Esophagus squamous epithelium (tissue), 5 donors: ENCODE measurements at places on chromosomes 6 and 20.

GRCh38 chr6:44127186-44128019 lies at the start of the genes MRPL14 and TMEM63B:
MRPL14 (minus strand) TSS chr6:44127452; CDS start chr6:44116611, 10,841 bp downstream.
TMEM63B (plus strand) TSS chr6:44127554; CDS start chr6:44134585, 7,031 bp downstream.
- peak; percentile 43 for DNase-seq

GRCh38 chr6:106360410-106360988 lies at the start of gene CRYBG1:
CRYBG1 (plus strand) TSS chr6:106360717; CDS start chr6:106360909, 192 bp downstream.
- DNase-seq, result no peak

GRCh38 chr6:26123675-26123946 lies 36.4 kb downstream of the HFE start:
- DNase-seq, result no peak

DNA sequence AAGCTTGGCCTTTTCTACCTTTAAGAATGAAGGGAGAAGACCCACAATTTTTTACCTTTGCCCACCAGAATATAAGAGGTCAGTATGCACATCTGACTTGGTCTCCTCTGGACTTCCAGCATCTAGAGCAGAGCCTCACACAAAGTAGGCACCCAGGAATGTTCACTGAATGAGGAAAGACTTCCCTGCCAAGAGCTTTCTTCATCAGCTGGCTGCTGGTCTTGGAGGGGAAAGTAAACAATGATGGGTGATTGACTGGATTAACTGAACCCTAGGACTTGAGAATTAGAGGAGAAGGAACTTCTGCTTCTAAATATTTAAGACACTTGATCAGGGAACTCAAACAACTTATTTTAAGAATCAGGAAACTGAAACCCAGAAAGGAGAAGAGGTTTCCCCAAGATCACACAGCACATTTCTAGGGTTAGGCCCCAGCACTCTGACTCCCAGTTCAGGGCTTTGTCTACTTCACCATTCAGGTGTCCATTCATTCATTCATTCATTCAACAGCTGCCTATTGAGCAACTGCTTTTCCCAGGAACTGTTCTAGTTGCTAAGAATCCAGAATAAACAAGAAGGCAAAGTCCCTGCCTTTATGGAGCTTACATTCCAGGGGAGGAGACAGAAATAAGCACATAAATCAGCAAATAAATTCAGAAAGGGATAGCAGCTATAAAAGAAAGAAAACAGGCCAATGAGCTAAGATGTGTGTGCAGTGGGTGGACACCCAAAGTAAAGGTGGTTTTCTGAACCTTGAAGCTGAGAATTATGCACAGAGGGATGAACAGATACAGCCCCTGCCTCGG lies 216.9 kb upstream of the LRFN2 start:
- no peak for DNase-seq

GRCh38 chr6:47741807-47742206 lies 40.0 kb upstream of the OPN5 start:
- DNase-seq, result no peak

DNA sequence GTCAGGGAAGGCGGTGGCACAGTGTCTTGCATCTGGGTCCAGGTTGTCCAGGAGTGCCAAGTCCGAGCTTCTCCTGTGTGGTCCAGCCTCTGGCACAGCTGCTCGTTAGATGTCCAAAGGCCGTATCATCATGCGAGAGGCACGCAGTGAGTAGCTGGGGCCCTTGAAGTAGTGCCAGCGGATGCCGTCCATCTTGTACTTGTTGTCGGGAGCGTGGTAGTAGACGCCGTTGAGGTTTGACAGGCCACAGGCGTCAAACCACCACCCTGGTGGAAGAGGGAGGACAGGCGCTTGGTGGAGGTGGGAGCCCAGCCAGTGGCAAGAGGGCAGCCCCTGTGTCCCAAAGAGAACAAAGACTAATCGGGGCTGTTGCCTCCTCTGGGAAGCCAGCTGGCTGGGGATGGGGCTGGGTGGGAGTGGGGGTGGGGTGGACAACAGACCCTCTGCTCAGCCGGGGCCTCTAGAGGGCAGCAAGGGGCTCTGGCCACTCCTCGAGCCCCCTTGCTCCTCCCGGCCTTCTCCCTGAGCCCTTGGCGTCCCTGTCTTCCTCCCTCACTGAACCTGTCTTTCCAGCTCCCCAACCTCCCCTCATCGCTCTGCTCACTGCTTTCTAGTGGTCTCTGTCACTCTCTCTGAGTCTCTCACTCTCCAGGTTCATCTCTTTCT lies 39.5 kb downstream of the FAM110A start:
- no peak for DNase-seq

GRCh38 chr6:146267946-146268345 lies 239.1 kb downstream of the GRM1 start:
- DNase-seq, result no peak

GRCh38 chr6:75600768-75601167 lies 912 bp upstream of the SENP6 start:
- DNase-seq, result no peak

DNA sequence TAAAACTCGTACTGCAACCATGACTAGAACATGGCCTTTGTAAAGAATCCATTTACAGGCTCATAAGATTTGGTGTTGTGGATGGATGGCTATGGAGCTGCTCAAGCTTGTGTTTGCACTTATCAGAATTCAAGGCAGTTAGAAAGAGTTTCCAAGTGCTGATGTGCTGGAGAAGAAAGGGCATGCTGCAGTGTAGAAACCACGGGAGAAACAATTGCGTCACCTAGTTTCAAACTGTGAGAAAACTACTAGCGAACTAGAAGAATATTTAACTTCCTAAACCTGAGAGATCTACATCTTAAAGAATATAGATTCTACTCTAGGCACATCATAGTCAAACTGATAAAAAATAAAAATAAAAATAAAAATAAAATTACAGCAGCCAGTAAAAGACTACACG lies 116.2 kb downstream of the SGK1 start:
- DNase-seq, result no peak

- DNase-seq, result no peak
Measured at GRCh38 chr6:126232671-126233070, 107.2 kb upstream of the CENPW start.

DNA sequence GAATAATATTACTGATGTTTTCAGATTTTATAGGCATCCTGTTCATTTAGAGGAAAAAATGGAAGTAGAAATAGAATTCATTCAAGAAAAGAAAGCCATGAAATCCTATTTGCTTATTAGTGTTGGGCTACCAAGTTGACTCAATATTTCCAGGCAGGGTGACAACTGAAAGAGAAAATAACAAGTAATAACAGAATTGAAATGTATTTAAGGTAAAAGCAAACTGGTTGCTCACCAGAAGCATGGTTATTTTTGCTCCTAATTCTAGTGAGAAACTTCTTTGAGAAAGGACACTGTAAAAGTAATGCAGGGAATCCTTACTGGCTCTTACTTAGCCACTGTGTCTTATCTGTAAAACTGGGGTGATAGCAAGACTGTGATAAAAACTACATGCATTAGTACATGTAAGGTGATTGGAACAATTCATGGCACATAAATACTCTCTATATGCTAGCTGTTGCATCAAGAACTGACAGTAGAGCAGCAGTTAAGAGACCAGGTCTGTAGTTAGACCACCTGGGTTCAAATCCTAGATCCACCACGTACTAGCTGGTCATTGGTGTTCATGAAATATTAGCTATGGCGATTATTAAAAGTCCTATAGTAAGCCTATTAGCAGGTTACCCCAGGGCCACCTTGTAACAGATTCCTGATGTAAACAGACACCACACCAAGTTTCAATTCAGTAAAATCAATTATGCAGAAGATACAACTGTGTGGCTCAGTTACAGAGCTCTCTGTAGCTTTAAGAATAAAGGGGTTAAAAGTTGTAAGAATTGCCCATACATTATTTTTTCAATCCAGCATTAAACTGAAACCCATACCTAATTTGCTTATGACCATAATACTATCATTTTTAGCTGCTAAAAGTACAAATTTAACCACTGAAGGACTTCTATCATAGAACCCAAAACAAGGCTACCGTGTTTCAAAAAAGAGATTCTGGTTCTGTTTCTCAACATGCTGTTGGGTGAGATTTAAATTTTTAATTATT lies 159.2 kb upstream of the COL21A1 start:
- no peak for DNase-seq

DNA sequence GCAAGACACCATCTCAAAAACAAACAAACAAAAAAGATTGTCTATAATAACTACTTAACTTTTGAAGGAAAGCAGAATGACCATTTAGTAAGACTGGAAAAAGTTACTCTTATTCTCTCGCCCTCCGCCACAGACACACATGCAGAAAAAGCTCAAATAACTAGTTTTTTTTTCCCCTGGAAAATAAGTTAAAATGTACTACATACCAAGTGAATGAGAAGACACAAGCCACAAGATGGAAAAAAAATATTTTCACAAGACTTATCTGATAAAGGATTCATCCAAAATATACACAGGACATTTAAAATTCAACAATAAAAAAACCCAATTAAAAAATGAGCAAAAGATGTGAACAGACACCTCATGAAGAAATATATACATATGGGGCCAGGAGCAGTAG lies 31.9 kb downstream of the NUDT3 start:
- no peak for DNase-seq

GRCh38 chr20:9218531-9218961 lies 149.7 kb downstream of the PLCB4 start:
- no peak for DNase-seq
